ENCODE measurements at places on chromosomes 2 and 18.

- DNase-seq = no peak
These were observed 153.7 kb upstream of the SERTAD2 start for GRCh38 chr2:64807417-64807816.

DNA sequence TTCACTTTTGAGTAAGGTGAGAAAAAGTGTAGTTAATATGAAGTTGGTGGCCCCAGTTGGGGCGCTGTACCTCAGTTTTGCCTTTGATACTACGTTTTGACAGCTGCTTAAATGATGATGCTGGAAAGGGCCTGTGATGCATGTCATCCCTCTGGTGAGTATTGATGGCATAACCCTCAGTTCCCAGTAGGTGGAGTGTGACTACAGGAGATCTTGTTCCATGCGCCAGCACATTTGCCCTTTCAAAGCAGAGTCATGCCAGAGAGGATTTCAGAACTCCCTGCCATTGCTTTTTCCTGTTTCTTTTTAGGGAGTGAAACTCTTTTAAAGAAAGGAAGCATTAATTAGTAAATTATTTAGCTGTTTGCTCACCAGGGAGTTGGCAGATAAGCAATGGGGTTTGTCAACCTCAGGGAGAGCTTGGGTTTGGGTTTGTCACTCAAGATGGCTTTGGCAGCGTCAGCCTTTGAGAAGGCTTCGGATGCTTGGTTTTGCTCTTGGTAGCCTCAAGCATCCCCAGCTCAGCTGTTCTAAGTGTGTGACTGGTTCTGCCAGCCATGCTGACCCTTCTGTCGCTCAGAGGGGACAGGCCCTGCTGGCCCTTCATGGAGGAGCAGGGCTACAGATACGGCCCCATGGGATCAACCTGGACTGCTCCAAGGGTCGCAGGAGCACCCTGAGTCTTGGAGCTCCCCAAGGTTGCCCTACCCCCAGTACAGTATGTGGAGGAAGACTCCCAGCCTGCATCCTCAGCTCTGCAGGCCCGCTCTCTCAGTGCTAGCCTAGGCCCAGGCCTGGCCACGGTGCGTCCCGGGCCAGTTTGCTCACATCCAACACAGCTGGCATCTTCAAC is 29.1 kb downstream of the ARMC9 start:
- peak; percentile 38 for DNase-seq

DNA sequence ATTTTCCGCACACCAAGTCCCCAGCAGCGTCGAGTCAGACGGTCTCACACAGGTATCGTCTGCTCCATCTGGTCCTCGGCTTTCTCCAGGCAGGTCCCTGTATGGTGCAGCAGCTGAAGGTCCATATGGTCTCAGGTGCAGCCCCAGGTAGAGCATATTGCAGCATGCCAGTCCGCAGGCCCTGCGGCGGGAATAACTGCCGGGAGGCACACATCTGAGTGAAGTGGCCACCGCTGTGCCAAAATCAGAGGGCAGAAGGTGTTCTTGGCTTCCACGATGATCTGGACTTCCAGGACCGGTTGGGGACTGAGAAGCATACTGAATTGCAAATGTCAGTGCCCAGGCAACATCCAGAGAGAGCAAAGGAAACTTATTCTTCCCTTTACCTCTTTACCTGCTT is 320.3 kb downstream of the RNF144A start:
- DNase-seq = no peak

DNA sequence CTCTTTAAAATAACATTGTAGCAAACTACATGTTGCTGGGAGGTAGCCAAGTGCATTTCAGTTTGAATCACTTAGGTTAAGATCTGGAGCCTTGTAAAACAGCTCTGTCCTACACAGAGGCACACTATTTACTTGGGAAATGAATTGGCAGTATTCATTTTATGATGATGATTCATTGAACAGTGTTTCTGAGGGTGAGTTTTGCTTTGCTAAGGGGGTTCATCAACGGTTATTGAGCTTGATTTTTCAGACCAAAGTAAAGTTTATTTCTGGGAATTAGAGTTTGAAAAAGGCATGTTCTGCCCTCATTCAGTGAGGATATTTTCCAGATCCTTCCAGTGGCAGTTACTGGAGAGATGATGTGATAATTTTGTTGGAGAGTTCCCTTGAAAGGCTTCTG is 55.6 kb downstream of the CCDC85A start:
- no peak for DNase-seq

DNA sequence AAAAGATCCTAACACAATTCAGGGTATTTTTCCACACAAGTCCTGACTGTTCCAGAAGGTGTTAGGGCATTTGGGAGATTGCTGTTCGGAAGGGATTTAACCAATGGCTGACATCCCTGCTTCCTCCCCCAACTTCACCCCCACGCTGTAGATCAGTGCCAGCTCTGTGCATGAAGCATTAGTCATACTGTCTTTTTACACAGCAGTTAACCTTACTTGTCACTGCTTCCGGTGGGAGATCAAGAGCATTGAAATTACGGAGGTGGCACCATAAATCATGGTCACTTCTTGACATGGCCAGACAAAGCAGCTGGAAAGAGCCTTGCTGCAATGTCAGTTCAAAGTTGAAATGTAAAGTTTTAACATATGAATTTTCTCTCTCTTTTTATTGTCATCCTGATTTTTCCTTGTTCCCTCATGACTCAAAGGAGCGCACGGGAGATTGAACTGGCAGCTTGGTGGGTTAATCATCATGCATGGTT is 70.2 kb downstream of the HRH4 start:
- DNase-seq = peak; percentile 41

GRCh38 chr18:21805771-21806366 is 65.3 kb downstream of the MIB1 start:
- DNase-seq = no peak

DNA sequence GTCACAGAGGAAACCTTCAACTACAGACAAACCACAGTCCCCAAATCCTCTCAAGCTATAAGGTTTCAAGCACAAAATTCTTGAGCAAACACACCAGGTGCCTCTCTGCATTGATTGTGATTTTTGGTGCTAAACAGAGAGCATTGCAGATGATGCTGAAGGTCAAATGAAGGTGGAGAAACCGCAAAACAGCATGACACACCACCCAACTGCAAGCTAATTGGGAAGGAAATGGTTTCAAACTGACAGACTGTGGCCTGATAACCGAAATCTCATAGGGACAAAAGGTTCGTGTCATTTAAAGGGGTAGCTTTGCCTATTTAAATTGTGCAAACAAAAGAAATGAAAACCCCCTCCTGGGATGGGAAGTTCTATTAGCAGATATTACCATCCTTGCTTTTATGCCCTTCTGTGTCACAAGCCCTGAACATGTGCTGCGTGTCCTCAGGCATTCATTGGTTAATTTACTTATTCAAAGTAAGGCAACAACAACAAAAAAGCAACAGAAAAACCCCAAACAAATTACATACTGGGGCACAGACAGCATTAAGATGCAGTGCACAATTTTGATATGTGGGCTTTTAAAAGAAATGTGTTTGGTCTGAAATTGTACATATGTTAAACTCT is 154.9 kb downstream of the AQP4 start:
- no peak for DNase-seq

DNA sequence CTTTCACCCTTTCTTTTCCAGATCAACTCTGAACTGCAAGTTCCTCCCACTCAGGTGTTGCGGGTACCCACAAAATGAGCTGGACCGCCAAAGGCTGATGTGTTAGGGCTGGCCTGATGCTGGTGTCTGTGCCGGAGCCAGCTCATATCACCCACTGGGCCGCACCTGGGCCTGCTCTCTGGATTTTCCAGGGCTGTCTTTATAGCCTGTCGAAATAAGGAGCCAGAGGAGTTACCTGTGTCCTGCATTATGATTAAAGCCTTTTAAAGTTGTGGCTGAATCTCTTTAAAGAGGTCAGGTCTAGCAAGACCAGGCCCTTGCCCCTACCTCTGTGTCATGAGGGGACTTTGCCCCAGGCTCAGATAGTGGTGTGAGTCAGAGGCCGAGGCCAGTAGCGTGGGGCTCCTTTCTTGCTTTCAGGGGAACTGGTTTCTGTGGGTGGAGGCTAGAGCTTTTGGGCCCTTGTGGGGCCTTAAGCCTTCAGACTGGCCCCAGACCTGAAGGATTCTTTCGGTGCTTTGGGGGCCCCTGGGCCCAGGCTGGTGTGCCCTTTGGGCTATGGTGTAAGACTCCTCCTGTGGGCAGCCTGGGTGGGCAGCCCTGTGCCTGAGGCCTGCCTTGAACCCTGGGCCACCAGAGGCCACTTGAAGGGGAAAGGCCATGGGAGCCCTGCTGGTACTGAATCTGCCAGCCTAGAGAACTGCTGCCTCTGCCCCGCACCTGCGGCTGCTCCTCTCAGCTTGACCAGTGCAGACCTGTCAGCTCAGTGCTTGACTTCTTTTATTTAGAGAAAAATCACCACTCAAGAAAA is 21.3 kb downstream of the OTOF start:
- no peak for DNase-seq

DNA sequence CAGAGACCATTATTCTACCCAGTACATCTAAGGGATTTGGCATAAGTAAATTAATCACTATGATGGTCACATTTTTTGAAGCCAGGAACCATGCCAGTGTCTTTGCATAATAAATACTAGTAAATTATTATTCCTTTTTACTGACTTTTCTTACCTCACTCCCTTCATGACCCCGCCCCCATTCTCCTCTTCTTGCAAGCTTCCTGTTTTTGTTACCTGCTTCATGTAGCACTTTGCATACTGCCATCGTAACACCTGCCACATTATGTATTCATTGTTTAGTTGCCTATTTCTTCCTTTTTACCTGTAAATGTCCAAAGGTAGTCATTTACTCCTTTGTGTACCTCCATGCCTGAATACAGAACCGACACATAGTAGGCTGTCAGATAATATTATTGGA is 309.5 kb downstream of the KIAA1328 start:
- no peak for DNase-seq

DNA sequence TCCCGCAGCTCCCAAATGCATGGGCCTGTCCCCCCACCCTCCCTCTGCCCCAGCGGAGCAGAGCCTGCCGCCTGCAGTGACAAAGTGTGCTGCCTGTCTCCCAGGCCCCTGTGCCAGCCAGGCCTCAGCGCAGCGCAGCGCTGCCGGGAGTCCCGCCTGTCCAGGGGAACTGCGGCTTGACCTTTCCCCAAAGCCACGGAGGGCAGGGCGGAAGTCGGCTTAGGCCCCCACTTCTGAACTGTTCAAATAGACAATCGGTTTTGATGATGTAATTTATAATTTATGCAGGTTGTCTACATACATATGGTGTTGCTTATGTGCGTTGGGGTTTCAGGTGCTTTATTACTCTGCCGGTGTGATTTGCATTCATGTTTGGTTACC is 7.1 kb downstream of the GBX2 start:
- DNase-seq = no peak
